ENCODE measurements at places on chromosomes 1 and 21.

DNA sequence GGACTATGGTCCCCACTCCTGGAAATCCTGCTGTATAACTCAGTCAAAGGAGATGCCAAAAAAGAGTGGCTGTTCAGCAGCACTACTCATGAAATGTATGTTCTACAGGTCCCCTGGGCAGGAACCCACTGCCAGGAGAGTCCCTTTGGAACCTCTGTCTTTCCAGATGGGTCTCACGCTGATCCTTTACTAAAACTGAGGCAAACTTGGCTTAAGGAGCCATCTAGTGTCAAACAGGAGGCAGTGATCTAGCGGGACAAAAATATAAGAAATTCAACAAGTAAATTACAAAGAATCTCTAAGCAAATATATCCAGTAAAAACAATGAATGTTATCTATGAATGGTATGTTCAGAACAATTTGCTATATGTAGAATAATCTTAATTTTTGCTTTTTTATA is 80.5 kb upstream of the PRMT6 start:
- peak; percentile 45 for DNase-seq

GRCh38 chr21:41432562-41433460 is 6.8 kb downstream of the MX1 start:
- DNase-seq: no peak

DNA sequence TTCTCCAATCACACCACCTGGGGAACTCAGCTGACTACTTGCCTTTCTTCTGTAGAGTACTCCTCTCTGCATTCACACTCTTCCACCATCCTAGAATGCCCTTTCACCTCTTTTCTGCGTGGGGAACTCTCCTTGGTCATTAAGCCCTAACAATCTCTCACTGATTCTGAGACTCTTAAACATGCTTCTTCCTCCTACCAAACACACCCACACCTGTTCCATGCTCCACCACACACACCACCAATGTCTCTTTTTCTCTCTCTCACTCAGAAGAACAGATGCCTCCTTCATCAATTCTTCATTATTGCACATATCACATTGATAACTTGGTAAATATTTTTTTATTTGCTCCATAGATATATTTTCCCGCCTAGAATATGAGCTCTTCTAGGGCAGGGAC is 53.6 kb downstream of the WARS2 start:
- DNase-seq: no peak

GRCh38 chr1:231040019-231040799 is at the start of gene FAM89A:
TSS of gene FAM89A (minus strand) at chr1:231040254. CDS start at chr1:231040211, 43 bp downstream.
- peak; percentile 75 for DNase-seq

DNA sequence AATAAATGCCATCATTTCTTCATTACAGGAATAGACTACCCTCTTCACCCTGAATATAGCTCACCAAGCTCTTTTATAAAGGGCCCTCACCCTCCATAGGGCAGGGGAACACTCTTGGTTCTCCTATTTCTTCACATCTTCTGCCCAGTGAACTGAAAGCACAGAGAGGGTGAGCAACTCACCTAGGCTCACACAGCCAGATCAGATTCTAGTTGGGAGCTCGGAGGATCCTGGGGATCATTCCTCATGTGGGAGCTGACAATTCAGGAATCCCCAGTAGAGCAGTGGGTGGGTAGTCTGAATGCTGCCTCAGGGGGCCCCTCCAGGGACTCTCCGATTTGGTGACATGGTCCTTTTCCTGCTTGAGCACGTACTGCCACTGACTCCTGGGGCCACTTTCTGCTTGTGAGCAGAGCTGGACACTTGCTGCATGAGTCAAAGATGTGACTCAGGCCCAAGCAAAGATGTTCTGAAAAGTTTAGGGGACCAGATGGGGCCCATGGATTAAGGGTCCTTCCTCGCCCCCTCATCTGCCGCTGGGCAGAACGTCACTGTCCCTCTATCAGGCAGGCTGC is 63.7 kb upstream of the WNT4 start:
- no peak for DNase-seq

GRCh38 chr1:68819190-68819829 is 322.4 kb upstream of the DEPDC1 start:
- peak; percentile 47 for DNase-seq

DNA sequence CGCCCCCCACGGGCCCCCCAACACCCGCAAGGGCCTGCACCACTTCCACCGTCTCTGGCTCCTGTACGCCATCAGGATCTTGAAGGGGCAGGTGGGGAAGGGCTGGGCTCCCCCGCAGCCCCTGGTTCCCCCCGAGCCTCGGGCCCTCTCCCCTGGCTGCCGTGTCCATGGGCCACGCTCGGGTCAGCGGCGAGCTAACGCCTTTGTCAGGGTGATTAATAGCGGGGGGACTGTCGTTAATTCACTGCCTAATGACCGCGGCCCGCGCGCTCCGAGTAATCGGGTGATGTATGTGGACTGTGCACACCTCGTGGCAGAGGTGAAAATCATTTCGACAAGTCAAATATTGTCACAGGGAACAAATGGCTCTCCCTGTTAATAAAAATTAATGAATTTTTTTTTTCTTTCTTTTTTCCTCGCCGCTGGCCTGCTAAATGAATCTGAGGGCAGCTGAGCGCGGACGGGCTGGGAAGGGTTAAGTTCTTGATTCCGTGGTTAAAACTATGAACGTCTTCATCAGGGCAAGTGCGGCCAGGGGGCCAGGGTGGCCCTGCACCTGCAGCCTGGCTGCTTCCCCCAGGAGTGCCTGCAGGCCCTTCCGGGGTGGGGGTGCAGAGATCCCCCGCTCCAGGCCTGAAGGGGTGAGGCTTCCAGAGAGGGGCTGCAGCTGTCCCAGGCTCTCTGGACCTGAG is 100.8 kb downstream of the PRDM16 start:
- no peak for DNase-seq
